Midbrain (tissue), 1 donor: ENCODE measurements at places on chromosomes 4 and X.

- DNase-seq, result no peak
Measured at GRCh38 chr4:130044788-130045531, 949.0 kb downstream of the C4orf33 start.

- DNase-seq, result no peak
Measured at GRCh38 chr4:118337954-118338353, 14.8 kb downstream of the PRSS12 start.

DNA sequence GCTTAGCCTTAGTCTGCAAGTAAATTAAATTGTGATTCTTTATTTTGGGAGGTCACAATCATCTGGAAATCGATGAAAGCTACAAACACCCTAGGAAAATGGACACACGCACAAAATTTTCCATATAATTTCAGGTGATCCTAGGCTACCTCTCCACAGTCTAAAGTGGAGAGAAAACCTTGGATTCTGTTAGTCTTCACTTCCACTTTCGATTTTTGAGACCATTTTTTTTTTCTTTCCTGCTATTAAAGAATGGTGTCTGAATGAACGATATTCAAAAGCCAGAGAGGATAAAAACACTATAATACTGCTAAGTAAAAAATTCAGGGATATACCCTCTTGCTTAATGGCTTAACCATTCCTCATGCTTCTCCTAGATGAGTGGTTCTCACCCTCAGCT is 1.7 kb downstream of the FBXL5 start:
- DNase-seq, result no peak

- DNase-seq, result no peak
Measured at GRCh38 chr4:11430536-11430935, 1.8 kb upstream of the HS3ST1 start.

GRCh38 chr4:155062948-155063347 is 145.5 kb upstream of the NPY2R start:
- no peak for DNase-seq

DNA sequence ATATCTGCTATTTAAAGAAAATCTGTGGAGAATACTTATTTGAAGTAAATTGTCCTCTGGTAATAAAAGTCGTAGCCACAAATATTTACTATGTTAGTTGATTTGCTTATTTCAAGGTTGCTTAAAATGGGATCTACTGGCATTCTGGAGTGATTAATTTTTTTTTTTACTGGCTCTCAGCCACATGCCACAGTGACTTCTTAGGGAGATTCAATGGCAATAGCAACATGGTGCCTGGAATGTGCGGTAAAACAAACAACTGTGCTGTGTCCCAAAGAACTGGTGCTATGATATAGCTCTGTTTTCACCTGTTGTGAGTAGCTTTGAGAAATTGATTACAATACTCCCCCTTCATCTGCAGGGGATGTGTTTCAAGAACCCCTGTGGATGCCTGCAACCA is 324.3 kb downstream of the GPAT3 start:
- no peak for DNase-seq

DNA sequence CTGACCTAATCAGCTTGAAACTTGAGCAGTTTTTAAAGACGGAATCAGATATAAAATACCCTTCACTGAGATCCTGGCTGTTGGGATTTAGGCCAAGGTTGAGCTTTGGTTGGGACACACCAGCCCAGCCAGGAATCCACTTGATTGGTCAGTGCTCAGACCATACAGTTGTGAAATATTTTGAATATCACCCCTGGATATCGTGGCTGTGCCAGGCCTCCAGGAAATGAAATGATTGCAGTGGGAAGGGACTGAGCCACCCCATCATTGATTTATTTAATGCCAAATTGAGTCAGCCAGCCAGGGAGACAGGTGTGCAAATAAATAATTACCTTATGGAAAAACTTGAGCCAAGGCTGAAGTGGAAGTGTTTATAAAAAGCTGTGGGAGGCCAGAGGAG is 128.4 kb upstream of the SCML1 start:
- no peak for DNase-seq

DNA sequence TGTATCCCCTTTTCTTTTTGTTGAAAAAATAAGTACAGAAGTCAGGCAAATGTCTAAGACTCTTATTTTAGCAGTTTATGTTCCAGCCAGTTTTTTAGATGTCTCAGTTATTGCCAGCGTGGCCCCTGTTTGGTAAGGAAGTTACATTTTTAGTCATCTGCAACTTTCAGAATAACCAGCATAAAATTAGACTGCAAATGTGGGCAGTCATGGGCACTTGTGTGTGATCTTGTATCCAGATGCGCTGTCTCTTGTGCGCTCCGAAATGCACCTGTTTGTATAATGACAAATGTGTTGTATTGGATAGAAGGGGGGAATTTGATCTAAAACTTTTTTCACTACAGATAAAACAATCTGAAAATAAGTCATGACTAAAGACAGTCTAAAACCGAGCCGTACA is 44.3 kb upstream of the CLCN4 start:
- no peak for DNase-seq

DNA sequence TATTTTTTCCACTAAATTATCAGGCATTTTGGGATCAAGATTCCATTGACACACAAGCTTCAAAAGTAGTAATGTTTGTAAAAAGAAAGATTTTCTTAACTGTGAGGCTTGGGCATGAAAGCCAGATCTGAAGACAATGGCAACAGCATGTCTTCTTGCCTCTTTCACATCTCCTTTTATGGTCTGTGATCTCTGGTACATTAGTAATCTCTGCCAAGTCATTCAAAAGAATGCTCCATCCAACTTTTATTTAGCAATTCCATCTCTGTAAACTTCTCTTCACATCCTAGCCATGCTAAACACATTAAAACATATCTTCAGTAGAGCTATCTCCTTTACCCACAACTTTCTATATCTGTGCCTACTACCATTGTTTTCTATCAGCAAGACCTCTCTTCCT is 465.4 kb downstream of the FAT4 start:
- DNase-seq, result no peak

- no peak for DNase-seq
Measured at GRCh38 chrX:275476-275966, 5.7 kb upstream of the PLCXD1 start.

GRCh38 chrX:68684291-68684918 is 36.9 kb downstream of the STARD8 start:
- no peak for DNase-seq

- DNase-seq, result no peak
Measured at GRCh38 chr4:163649557-163650091, 155.1 kb downstream of the TMA16 start.

DNA sequence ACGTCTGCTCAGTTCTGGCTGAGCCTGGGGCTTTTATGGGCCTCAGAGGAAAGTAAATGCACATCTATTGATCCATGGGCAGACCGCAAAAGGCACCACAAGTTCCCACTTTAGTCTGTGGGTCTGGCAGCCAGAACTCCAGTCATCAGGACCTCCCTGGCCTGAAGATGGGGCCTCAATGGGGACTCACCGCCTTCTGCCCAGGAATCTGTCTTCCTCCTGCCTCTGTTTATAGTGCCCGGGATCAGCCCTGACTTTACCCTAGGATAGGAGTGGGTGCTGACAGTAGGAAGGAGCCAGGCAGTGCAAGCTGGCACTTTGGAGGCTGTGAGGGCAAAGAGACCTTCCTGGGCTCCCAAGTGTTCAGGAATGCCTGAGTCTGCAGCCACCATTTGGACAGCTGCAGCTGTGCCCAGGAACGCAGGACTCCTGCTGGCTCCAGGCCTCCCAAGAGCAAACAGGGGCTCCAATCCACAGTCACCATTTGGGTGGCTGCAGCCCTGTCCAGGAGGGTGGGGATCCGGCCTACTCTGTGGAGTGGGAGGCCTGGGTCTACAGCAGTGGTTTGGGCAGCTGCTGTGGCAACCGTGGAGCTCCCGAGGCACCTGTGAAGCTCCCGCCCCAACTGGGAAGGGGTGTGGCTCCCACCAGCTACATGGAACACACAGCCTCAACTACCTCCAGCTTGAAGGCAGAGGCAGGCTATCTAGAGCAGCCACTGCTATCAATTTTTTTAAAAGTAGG is 1440.9 kb upstream of the ADGRL3 start:
- DNase-seq, result no peak

- DNase-seq, result no peak
Measured at GRCh38 chrX:3449287-3449686, 102.8 kb upstream of the MXRA5 start.

GRCh38 chr4:2443061-2443730 is 24.4 kb downstream of the CFAP99 start:
- DNase-seq, result no peak

DNA sequence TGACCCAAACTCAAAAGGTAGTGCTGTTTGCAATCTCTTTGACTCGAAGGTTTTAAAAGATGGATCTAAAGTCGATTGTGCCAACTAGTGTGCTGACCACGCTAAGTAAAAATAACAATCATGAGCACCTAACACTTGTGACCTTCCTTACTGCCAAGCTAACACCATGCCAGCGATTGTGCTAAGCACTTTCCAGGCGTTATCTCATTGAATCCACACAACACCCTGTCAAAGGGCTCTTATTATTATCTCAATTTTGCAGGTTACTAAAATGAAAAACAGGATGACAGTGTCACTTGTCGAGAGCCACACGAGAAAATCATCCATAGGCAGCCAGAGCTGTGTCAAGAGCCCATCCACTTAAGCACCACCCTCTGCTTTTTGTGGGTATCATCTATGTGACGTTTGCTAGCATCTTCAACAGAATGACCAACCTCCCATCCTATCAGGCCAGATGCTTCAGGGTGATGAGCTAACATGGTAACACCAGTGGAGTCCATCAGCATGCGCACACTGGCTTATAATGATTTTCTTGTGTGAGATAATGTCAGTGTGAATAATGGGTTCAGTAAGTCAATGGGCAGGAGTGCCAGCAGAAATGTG is 893 bp upstream of the GAB3 start:
- DNase-seq, result no peak

DNA sequence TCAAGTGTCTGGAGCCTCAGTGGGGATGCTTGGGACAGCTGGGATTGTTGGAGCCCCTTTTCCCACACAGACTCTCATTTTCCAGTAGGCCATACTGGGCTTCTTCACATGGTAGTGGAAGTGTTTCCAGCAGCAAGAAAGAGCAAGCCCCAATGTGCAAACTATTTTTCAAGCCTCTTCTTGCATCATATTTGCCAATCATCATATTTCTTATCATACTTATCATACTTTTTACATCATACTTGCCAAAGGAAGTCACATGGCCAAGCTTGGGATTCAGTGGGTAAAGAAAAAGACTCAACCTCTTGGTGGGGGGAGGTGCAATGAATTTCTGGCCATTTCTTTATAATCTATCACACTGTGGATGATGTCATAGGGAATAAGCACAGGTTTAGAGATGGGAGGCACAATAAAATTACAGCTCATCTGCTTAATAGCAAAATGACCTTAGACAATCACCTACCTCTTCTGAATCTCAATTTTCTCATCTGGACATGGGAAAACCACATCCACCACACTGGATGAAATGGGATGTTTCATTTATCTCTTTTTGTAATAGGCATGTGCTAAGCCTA is 174.2 kb downstream of the MID1IP1 start:
- DNase-seq, result no peak

- no peak for DNase-seq
Measured at GRCh38 chr4:10288830-10289537, 168.2 kb downstream of the ZNF518B start.

DNA sequence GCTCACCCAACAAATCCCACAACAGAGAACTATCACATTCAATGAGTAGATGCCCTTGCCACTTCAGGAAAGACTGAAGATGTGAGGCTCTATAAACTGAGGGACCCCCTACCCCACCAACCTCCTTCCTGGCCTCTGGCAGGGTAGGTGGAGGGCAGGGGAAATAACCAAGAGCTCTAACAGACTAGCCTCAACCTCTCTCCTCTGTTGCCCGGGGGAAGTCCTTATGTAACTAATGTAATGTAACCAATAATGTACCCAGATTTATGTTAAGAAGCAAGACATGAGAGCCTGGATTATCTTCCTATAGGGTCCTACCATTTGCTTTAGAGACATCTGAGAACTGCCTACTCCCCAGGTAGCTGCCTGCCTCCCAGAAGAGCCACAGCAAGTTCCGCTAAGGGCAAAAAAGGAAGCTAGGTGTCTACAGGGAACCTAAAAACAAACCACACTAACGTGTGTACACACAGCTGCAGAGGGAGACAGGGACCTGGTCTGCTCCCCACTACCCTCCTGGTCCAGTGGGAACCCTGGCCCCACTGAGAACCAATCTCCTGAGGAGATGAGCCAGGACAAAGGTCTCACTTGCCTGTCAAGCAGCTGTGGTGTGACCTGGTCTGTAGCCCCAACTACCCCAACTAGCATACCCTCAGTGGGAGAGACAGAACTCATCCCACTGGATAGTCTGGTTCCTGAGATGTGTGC is 17.7 kb downstream of the OTUD5 start:
- no peak for DNase-seq

DNA sequence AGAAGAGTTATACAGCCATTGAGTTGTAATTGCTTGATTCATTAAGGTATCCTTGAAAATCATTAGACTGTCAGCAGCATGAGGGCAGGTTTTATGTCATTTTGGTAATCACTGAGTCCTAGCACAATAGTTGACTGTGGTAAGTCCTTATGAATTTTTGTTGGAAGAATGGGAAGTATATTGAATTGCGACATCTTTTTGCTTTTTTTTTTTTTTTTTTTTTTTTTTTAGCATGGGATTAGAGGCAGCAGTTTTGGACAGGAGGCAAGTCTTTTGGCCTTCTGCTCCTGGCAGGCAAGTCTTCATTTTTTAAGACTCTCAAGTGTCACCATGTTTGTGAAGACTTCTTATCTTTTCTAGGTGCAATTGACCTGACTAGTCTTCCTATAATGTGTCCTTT is 29.7 kb downstream of the PRRG1 start:
- no peak for DNase-seq

DNA sequence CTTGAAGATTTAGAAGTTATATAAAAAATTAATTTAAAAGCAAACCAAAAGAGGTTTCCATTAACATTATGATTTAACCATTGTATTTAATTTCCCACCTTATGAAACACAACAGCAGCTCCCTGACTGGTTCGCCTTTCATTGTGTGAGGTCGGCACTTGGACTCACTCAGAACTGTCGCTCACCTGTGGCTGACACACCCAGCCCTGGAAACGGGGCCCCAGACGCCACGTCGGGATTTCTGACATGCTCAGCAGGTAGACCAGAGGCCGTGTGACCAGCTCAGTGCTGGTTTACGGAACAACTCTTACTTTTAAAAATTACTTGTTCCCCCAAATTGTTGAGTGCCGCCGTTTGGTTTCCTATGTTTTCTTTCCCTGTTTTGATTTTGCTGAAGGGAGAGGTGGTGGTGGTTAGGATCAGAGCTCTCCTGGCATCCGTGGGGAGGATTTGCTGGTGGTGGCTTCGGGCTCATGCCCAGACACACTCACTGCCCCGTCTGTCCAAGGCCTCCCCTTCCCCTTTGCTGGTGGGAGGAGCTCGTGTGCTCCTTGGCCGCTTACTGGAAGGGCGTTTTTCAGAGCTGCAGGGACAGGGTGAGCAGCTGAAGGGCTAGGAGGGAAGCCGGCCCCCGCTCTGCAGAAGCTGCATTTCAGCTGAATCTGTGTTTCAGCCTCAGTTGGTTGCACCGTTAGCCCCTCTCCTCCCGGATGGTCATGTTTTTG is 59.2 kb downstream of the CPLX1 start:
- DNase-seq, result no peak

- DNase-seq, result no peak
Measured at GRCh38 chrX:130048686-130049222, 61.5 kb downstream of the ELF4 start.

- DNase-seq, result no peak
Measured at GRCh38 chrX:41240509-41240908, 93.5 kb upstream of the DDX3X start.

GRCh38 chr4:168636506-168637196 is 139.8 kb downstream of the PALLD start:
- DNase-seq, result no peak
